ENCODE measurements at places on chromosomes 4 and X. TPM values are rescaled to one million over a fixed set of nuclear protein-coding genes. Genes with fewer than 3 reads are reported as not detected.

- no peak for DNase-seq
Observed at GRCh38 chr4:132530861-132531260, 618.2 kb upstream of the PCDH10 start.

DNA sequence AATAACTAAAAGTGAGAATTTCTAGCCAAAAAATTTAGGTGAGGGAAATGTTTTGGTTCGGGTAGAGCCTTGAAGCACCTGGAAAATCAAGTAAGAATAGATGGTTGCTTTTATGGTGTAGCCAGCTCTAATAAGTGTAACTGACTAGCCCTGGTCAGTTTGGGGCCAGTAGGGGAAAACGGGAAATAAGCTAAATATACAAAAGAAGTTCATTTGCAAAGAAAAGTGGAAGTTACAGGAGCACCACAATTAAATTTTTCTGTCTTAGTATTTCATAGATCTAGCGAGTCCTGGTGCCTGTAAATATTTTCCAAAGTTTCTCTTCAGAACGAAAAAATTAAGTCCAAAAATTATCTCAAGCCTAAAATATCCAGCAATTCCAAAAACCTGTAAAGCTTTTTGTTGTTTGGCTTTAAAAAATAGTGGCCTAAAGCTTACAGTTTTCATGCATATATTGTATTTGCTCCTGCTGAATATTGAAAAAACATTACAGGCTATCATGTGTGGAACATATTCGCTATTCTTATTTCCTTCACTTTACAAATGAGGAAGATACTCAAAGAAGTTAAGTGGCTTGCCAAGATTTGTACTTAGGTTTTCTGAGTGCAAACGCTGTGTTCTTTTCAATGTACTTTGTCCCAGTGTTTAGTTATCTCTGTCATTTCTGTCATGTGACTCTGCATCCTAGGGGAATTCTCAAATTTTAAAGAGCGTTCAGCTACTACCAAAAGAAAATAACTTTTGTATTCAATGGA lies 7.3 kb upstream of the PTPN13 start:
- no peak for DNase-seq

DNA sequence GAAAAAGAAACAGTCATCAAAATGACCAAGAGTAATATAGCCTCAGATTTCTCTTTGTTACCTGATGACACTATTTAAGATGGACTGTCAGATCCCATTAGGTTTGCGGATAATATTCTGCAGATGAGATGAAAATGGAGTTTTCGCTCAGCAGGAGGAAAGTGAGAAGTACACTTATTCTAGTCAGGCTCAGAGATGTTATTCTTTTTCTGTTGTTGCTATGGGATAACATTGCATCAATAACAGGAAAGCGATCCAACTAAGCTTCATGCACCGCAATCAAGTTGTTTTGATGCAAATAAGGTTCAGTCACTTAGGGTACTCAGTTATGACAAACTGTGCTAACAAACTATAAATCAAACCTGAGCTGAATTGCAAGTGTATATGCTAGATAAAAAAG lies 415.0 kb downstream of the CCSER1 start:
- no peak for DNase-seq

- DNase-seq = no peak
Observed at GRCh38 chrX:153927672-153927921, 1.5 kb upstream of the ARHGAP4 start.

Gene KLB
- total RNA-seq = not detected

Gene XK
- 0.51 TPM for total RNA-seq

Gene CXXC4
- total RNA-seq = 5.1 TPM

- DNase-seq = peak; percentile 58
Observed at GRCh38 chr4:30718021-30718542, 2.1 kb upstream of the PCDH7 start.

DNA sequence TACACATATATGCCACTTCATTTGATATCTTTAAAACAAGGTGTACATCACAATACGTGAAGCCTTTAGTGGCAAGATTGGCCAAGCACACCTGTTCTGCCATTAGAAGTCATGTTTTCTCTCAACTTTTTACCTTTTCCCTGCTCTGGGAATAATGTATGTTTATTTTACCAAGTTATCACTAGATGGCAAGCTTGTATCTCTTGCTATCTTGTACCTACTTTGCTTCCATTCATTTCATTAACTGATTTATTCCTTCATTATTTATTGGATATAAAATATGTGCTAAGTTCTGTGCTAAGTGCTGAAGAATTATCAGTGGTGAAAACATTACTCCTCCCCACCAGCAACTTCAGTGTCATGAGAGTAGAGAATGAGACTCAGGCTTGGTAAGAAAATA lies 245.5 kb downstream of the ANK2 start:
- DNase-seq = no peak

Gene PARM1
- 13.6 TPM for total RNA-seq

Gene FRAS1
- total RNA-seq = 45.3 TPM

Gene CYLC1
- total RNA-seq = not detected

Gene FAT1
- total RNA-seq = 224 TPM

Gene SMPX
- total RNA-seq = 2.7 TPM

- DNase-seq = no peak
Observed at GRCh38 chrX:119579414-119579813, 5.1 kb downstream of the UBE2A start.

- DNase-seq = no peak
Observed at GRCh38 chr4:109886303-109886702, 26.4 kb upstream of the EGF start.

- DNase-seq = no peak
Observed at GRCh38 chrX:151225843-151226242, 49.5 kb downstream of the GPR50 start.

DNA sequence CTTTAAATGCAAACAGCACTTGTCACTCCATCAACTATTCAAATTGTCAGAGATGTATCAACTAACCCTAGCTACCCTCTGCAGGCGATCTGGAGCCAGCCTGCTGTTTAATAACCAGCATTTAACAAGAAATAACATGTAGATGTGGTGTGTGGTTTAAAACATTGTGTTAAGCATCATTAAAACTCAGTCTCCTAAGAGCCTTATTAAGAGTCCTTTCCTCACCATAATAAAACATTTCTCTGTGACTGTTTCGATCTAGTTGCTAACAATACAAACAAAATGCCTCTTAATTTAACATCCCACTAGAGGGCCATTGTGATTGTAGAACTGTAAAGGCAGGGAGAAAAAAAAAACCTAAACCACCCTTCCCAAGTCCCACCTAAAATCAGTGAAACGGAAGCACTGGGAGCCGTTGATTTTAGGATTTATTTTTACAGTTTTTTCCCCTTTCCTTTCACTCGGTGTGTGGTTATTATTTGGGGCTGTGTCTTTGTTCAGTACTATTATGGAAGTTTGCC lies 708.6 kb downstream of the C4orf33 start:
- DNase-seq = no peak

Gene NHS
- total RNA-seq = 6.0 TPM

DNA sequence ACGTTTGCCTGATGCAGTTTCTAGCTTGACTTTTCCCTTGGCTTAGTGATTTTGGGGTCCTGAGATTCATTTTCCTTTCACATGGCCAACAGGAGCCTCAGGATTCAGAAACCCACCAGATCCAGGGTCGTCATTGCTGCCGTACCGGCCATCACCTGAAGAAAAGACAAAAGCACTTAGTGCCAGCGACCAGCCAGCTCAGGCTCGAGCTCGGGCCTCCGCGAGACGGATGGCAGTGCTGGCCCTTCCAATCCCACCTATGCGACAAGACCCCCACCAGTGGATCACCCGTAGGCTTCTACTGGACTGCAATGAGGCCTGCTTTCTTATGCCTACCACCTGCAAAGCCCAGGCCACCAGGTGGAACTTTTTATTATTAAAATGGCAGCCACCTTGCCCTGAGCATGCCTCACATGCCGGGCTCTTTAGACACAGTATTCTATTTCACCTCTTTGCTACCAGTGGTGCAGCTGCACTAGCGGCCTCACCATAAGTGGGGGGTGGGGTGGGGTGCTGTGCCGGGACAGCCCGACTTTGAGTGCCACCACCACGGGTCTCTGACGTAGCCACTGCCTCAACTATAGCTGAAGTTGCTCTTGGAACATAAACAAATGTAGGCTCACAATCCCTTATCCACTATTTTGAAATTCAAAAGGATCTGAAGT lies 84.3 kb downstream of the MTMR1 start:
- DNase-seq = no peak

Gene ARMCX2
- total RNA-seq = 110 TPM

- no peak for DNase-seq
Observed at GRCh38 chr4:52714597-52715254, 36.5 kb downstream of the ERVMER34-1 start.

Gene DMRTC1
- total RNA-seq = 0.88 TPM

DNA sequence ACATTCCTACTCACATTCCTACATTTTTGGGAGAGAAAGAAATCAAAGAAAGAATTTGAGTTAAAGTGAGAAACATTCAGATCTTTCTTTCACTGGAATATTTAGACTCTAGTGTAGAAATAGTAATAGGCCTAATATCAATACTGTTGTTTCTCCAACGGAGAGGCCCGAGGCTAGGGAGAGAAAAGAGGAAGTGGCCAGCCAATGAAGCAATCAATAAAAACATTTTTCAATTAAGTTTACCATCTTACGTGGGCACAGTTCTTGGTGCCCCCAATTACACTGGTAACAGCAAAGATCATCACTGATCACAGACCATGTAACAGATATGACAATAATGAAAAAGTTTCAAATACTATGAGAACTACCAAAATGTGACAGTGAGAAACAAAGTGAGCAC lies 281.4 kb downstream of the GPM6A start:
- DNase-seq = no peak

DNA sequence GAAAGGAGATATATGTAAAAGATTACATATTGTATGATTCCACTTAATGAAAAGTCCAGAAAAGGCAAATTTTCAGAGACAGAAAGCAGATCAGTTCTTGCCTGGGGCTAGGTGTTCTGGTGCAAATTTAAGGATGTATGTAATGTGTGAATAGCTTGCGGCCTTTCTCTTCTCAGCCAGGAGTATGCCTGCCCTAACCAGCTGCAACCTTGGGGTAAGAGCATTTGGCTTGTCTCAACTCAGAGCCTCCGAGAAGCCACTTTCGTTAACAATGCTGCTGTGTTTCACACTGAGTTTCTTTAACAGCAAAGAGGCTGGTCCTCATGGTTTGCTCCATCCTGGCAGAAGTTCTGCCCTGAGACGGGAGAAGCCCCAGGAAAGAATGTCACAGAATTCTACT lies 102.7 kb downstream of the SPCS3 start:
- no peak for DNase-seq

- peak; percentile 39 for DNase-seq
Observed at GRCh38 chrX:108224727-108225621, 133.4 kb downstream of the ATG4A start.

DNA sequence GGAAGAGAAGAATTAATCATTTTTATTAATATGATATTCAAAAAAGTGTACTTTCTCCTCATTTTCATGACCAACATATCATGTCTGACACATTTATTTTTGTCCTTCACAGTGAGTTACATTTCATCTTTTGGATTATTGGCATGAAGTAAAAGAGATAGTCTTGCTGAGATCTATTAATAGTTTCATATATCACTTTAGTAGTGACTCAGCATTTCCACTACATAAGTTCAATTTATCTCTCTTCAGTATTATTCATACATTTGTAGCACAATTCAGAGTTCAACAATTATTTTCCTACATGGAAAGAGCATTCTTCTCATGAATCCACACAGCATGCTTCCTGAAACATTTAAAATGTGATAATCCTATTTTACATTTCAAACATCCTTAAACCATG lies 1461.1 kb downstream of the TECRL start:
- no peak for DNase-seq

DNA sequence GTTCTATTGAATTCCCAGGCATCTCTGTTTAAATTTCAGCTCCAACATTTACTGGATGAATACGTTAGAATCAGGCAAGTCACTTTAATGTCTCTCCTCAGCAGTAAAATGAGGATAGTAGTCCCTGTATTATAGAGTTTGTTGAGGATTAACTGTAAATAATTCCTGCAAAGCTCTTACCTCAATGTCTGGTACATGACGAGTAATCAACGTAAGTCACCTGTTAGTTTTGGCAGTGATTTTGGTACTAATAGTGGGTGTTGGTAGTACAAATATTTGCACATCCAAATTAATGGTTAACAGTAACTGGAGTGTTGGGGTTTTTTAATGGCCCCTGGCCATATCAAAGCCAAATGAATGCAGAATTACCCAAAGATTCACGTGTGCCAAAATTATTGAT lies 189.8 kb upstream of the GALNT7 start:
- no peak for DNase-seq

DNA sequence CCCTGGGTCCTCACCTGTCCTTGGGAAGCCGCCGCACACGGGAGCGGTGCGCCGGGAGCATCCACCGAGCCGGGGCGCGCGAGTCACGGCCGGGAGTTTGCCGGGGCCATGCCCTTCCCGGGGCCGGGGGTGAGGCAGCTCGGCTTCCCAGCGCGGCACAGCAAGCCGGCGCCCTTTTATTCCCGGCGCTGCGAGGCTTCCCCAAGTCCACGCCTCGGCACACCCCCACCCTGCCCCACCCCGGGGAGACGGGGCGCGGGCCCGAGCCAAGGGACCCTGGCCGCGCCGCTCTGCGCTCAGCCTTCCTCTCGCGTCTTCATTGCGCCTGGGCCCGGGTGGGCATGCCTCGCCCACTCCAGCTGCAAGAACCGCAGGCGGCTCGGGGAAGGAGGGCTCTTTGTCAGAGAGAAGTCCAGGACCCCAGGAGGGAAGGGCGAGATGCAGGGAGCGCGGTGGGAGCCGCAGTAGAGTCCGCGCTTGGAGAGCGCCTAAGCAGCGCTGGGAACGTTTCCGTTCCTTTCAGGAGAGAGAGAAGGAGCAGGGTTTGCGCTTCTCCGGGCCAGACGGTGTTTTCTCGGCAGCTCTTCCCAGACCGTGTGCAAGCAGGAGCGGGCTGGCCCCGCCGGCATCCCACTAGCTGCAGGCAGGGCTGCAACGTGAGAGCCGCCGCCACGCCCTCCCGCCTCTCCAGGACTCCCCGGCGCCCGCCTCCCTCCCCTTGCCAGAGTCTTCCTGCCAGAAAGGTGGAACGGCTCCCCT lies at the start of gene MXRA5:
TSS of gene MXRA5 (minus strand) at position 152 of the 759 bp plus-strand sequence. CDS start 2,819 bp downstream, outside the sequence.
- DNase-seq = peak; percentile 71

Gene BEX4
- total RNA-seq = 74.3 TPM

GRCh38 chr4:61994036-61994435 lies 793.9 kb downstream of the ADGRL3 start:
- no peak for DNase-seq

DNA sequence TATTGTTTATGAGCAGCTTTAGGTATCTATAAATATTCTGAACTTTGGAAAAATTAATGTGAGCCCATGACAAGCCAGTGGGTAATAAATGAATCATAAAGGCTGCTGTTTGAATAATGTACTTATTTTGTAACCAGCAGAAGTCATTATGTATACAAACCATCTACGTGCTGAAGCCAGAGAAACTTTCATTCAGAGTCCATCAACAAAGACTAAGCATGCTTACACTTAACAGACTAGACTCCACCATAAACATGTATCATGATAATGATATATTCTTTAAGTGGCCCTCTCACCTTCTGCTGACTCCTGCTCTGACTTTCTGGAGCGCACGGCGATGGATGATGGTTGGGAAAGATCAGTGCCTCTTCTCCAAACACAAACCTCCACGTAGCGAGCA lies 72.0 kb downstream of the SMARCA5 start:
- DNase-seq = no peak

Gene SLIT2
- total RNA-seq = 168 TPM

GRCh38 chrX:19487520-19488200 lies 27.6 kb downstream of the MAP3K15 start:
- no peak for DNase-seq

Gene MAGEB2
- total RNA-seq = not detected

Gene CTAG2
- total RNA-seq = not detected

GRCh38 chr4:27412613-27413012 lies 552.0 kb downstream of the STIM2 start:
- no peak for DNase-seq

Gene BTC
- total RNA-seq = 1.6 TPM

- DNase-seq = no peak
Observed at GRCh38 chr4:25402521-25402920, 25.5 kb downstream of the ANAPC4 start.

GRCh38 chrX:123959281-123960063 lies 2.0 kb upstream of the STAG2 start:
- DNase-seq = no peak

Measured in mesothelial cell of epicardium (in vitro differentiated cells).